ENCODE measurements at places on chromosomes 2 and 18. TPM values are rescaled to one million over a fixed set of nuclear protein-coding genes. Genes with fewer than 3 reads are reported as not detected.

The RGPD3 gene
- total RNA-seq = 0.18 TPM

The TCF23 gene
- total RNA-seq = not detected

The ANKRD12 gene
- total RNA-seq = 12.9 TPM

The QPCT gene
- total RNA-seq = 2.2 TPM

GRCh38 chr2:203982276-203982675, 45.7 kb downstream of the ICOS start:
- DNase-seq = no peak

DNA sequence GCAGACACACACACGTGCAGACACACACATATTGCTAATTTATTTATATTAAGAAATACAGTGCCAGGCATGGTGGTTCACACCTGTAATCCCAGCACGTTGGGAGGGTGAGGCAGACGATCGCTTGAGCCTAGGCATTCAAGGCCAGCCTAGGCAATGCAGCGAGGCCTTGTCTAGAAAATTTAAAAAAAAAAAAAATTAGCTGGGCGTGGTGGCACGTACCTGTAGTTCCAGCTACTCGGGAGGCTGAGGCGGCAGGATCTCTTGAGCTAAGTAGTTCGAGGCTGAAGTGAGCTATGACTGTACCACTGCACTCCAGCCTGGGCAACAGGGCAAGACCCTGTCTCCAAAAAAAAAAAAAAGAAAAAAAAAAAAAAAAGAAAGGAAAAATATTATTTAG, 28.8 kb downstream of the ANXA4 start:
- no peak for DNase-seq

- DNase-seq = no peak
Observed at GRCh38 chr2:205370726-205371125, 311.6 kb upstream of the NRP2 start.

- peak; percentile 87 for DNase-seq
Observed at GRCh38 chr2:100935372-100935752, 66.7 kb upstream of the RPL31 start.

DNA sequence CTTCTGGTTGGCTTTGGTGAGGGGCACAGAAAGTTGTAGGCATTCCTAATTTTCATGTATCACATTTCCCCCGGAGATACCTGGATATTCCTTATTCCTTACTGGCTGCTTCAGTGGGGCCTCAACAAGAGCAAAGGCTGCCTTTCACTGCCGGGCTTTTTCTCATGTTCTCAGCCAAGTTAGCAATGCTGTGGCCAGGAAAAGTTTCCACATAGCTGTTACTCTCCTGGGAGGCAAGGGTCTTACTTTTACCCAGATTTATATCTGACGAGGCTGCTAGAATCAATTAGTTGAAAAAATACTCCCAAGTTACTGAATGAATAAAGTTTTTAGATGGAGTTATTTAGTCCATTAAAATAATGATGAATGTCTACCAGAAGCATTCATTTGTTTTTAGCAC, 230.5 kb downstream of the ZNF407 start:
- no peak for DNase-seq

DNA sequence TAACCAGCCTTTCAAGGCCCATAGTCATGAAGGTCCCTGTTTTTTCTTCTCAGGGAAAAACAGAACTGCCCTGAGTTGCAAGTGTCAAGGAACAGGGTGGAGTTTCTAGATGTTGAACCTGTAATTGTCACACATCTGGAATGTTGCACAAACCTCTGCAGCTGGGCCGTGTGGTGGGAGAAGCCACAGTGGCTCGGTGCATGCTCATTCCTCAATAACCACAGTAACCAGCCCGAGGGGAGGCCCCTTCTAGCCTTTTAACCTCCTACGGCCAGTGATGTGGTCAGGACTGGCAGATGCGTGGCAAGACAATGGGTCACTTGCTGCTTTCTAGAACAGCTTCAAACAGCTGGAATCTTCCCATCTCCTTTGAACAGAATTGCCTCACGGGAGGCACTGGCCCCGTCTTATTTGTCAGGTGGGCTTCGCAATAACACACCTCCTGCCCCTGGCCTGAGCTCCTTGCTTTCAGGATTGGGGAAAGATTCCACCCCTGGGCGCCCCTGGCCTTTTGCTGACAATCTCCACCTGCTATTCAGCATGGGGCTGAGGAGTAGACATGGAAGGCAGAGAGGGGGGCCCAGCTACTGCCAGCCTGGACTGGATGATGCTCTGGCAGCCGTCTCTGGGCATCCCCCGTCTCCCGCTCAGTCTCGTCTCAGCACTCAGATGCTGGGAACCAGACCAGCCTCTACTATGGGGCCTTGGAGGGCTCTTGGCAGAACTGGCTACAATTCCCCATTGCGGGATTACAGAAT, 102.9 kb downstream of the KLHL29 start:
- DNase-seq = peak; percentile 83

- DNase-seq = no peak
Observed at GRCh38 chr2:223283329-223283728, 231.3 kb downstream of the KCNE4 start.

All from IMR-90 (cell line).